ENCODE measurements at places on chromosomes 5 and 9. TPM values are rescaled to one million over a fixed set of nuclear protein-coding genes. Genes with fewer than 3 reads are reported as not detected.

GRCh38 chr5:132556763-132557477 is at the start of gene RAD50:
RAD50 (plus strand) TSS chr5:132556977; CDS start chr5:132557325, 348 bp downstream.
- peak; percentile 52 for DNase-seq

DNA sequence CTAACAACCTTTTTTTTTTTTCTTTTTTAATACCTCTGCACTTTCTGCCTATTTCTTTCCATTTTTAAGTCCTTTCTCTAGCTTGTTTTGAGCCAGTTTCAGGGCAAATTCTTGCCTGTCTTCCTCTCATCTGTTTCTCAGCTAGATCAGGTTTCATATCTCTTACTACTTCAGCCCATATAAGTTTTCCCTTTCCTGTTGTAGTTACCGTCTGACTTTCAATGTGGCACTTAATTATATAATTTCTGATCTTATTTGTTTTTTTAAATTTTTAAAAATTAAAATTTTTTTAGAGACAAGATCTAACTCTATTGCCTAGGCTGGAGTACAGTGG is 104.7 kb upstream of the ELL2 start:
- DNase-seq: no peak

DNA sequence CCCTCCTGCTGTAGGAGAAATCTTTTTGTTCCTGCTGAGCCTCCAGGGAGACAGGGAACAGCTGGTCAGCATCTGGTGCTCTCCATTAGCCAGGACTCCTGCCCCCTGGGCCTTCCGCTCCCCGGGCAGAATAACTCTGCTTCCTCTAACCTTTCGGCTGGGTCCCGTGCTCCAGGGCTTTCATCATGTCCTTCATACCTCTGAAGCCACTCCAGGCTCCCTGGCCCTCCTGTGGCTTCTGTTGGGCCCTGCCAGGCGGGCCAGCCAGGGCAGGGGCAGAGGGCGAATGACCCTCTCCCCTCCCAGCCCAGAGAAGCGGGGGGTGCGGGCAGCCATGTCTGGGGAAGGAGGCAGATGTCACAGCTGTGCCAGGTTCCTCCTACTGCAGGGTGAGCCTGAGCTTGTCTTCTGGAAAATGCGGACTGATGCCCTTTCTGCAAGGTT is 81.7 kb upstream of the LMX1B start:
- DNase-seq: no peak

GRCh38 chr9:82010711-82011110 is 22.1 kb downstream of the SPATA31D1 start:
- DNase-seq: no peak

DNA sequence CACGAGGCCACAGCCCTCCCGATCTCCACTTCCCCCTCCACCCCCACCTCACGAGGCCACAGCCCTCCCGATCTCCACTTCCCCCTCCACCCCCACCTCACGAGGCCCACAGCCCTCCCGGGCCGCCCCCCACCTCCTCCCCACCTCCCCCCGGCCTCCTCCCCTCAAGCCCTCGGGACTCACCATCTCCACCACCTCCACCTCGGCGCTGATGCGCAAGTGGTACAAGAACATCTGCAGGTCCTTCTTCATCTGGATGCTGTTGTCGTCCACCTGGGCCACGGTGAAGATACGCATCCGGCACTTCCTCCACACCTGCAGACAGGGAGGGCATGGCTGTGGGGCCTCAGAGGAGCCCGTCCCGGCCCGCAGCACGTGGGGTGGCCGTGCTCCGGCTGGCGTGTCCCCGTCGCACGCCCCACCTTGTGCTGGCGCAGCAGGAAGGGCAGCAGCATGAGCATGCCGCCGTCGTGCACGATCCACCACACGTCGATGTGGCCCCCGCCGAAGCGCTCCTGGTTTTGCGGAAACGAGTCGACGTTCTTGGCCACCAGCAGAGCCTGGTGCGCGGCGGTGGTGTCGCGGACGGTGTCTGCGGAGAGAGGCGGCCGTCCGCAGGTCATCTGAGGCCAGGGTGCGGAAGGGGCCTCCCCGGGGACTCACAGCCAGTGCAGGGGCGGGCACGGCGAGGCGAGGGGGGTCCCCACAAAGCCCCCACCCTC is 48.0 kb downstream of the SLC12A7 start:
- no peak for DNase-seq

The PITX1 gene
- total RNA-seq: 735 TPM

- no peak for DNase-seq
Observed at GRCh38 chr9:129946246-129946995, 96.6 kb downstream of the FNBP1 start.

The MYORG gene
- total RNA-seq: 5.5 TPM

DNA sequence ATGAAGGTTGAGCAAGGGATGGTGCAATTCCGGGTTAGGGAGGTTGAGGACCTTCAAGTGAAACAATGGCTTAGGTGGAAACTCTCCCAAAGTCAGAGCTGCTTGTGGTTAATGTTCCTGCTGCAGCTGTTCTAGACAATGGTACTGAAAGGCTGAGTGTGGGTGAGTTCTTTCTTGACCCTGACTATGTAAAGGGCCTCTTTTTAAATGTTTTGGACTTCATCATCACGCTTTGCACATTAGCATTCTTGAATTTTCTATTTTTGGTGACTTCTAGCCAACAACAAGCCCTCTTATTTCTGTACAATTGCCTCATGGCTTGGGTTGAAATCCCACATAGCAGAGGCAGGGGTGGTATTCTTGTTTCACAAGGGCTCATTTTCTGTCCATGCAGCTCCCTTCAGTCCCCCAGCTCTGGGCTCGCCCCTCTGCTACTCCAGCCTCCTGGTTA is 136.3 kb upstream of the ANKRD55 start:
- DNase-seq: no peak

DNA sequence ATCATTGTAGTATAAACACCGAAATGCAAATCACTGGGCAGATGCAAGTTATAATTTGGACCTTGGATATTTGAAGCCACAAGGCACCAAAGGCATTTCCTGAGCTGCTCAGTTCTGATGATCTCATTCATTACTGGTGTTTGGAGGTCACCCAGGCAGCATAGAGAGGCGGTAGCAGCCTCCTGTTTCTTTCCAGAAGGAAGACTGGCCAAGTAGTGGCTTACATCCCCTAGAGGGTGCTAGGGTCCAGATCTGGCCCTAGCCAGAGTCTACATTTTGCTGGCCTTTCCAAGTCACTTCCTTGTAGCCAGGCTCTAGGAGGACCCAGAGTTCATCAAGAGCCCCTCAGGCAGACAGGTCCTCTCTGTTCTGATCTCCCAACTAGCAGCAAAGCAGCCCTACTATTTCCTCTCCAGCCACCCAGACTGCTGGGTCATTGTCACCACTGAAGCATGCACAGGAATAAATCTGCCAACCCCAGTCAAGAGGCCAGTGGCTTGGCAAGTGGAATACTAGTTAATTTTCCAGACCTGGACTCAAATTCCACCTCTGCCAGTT is 33.4 kb upstream of the TTC1 start:
- no peak for DNase-seq

The NUTM2G gene
- total RNA-seq: not detected
